ENCODE measurements at places on chromosomes 1 and 21.
A peak's percentile ranks its signal among the peaks of the same experiment; 100 is the strongest.

DNA sequence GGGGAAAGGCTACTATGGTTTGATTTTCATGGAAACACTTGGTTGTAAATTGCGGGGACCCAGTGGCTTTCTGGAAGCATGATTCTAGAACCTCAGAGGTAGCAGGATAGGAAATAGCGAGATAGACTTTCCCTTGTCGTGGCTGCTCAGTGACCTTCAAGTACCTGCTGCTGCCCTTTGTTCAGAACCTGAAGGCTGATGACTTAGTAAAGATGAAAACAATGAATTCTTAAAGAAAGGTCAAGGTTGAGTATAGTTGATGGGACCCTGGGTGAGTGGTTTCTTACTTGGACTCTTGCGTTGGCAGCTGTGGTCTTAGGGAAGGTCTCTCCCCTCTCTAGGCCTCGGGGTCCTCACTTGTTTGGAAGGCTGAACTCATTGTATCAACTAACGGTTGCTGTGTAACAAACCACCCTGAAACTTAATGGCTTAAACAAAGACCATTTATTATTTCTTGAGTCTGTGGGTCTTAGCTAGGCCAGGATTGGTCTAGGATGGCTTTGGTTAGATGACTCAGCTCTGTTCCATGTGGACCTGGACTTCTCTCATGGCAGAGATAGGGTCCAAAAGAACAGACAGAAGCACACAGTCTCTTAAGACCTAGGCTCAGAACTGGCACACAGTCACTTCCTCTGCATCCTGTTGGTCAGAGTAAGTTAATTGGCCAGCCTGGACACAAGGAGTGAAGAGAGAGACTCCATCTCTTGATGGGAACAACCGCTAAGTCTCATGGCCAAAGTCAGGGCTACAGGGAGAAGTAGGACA is 89.2 kb upstream of the SELENON start:
- DNase-seq, result no peak

- no peak for DNase-seq
These were observed 32.7 kb downstream of the BMP8A start for GRCh38 chr1:39524171-39524570.

DNA sequence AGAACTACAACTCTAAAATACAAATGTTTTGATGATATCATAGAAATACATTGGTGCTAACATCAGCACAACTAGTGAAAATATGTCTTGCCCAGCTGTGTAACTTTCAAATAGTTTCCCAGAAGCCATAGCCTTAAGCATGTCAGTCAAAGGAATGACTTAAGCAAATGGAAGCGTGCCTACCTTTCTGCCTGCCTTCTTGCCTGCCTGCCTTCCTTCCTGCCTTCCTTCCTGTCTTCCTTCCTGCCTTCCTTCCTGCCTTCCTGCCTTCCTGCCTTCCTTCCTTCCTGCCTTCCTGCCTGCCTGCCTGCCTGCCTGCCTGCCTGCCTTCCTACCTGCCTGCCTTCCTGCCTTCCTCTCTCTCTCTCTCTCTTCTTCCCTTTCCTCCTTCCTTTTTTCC is 104.0 kb downstream of the PBX1 start:
- DNase-seq, result no peak

- DNase-seq, result no peak
These were observed 14.4 kb upstream of the VPS26C start for GRCh38 chr21:37281579-37281978.

DNA sequence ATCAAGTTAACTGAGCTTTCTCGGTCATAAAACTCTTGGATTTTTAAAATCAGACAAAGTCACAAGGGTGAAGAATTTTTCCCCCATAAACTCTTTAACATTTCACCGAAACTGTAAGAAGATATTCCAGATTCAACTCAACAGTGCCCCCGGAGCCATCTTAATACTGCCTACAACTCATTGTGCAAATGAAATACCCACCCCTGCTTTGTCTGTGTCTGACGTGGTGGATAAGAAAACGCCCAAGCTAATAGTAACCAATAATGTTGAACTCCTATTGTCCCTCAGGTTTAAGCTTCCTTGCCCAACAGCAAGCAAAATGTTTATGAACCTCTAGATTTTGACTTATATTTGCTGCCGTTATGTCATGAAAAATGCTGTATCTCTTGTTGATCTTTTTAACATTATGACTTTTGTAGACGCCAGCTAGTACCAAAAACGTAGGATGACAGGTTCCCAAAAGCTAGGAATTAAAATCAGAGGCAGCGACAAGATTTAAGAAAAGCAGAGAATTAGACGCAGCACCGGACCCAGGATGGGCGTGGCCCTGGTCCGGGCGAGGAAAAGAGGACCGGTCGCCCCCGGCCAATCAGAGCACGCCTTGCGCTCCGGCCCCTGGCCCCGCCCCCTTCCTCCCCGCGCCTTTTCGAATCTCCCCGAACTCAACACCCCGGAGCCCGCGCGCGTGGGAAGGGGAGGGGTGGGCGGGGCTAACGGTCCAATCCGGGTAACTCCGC is 1.1 kb downstream of the STMN1 start:
- peak; percentile 83 for DNase-seq
